ENCODE measurements at places on chromosomes 13 and 19.

GRCh38 chr19:19329126-19329525, 8.5 kb downstream of the MAU2 start:
- DNase-seq = no peak

DNA sequence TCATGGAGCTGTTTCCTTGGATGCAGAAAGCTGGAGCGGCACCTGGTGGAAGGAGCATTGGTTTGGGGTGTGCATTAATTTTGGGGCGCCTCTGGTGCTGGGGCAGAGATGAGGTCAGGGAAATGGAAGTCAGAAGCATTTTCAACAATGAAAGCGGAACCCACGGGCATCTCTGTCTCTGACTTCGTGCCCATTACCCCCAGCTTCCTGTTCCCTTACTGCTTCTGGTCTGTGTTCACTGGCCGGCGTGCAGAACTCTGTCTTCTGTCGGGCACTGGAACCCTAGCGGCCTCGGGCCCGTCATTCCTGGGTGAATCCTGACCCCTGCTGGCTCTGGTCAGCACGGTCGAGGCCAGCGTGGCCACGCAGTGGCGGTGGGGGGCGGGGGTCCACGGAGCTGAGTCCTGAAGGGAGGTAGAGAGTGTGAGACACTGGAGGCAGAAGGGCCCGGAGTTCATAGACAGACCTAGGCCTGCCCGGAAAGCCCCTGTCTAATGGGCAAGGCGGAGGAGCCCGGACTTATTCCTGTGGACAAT, 7.9 kb upstream of the LINGO3 start:
- no peak for DNase-seq

DNA sequence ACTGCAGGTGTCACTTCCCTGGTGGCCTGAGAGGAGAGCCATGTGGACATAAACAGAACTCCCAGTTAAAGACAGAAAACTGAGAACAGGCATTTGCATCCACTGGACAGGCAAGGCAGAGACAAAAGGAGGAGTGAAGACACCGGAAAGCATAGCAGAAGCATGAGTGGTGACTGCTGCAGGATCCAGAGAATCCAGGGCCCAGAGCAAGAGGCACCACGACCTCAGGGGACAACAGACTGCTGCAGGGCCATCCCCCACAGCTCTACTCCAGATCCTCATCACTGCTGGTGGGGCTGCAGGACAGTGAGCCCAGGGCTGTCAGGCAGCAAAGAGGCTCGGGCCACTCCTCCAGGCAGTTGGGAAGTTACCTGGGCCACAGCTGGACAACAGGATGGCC, 14.5 kb upstream of the ISYNA1 start:
- no peak for DNase-seq

DNA sequence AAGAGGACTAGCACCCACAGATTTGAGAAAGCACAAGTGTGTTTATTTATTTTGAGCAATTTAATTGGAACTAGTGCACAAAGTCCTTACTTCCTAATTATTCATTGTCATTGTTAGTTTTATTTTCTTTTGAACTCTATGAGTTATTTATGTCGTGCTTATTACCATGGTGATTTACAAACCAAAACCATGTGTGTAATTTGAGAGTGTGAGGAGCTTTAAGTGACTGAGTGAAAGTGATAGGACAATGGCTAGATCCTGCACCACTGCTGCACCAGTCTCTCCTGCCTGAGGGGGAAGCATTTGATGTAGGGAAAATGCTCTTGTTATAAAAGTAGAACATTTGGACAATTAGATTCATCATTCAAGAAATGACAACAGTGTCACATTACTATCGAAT, 172.3 kb upstream of the KLF12 start:
- no peak for DNase-seq

Measured in right renal pelvis (tissue), 4 donors.